ENCODE measurements at places on chromosomes 12 and 14.

DNA sequence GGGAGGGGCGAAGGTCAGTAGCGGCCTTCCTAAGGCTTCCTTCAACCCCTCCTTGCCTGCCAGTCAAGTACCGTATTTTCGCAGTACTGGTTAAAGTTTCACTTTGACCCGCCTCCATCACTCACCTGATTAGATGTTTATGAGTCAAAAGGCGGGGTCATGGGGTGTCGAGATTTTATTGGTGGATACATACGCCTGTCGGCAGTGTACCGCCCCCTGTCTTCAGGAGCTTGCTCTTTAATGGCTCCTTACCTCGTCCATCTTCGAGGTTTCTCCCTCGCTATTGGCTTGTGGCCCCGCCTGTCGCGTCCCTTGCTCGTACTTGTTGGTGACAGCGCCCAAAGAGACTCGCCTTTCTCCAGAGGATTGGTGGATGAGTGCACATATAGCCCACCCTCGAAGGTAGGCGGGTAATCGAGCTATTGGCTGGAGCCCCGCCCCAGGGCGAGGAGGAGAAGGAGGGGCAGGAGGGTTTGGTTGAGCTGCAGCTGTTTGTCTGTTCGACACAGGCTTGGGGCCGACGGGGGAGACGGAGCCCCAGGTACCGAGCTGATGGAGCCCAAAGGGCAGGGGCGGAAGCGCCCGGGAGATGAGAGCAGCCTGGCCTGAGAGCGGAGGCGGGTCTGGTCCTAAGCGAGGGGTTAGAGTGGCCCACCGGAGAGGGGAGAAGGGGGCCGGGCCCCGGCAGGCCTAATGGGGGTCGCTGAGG, at the start of gene RAB5B:
Gene RAB5B, plus strand, starts transcription at position 480 of the 709 bp plus-strand sequence. CDS start 12,883 bp downstream, outside the sequence.
- peak; percentile 76 for DNase-seq

DNA sequence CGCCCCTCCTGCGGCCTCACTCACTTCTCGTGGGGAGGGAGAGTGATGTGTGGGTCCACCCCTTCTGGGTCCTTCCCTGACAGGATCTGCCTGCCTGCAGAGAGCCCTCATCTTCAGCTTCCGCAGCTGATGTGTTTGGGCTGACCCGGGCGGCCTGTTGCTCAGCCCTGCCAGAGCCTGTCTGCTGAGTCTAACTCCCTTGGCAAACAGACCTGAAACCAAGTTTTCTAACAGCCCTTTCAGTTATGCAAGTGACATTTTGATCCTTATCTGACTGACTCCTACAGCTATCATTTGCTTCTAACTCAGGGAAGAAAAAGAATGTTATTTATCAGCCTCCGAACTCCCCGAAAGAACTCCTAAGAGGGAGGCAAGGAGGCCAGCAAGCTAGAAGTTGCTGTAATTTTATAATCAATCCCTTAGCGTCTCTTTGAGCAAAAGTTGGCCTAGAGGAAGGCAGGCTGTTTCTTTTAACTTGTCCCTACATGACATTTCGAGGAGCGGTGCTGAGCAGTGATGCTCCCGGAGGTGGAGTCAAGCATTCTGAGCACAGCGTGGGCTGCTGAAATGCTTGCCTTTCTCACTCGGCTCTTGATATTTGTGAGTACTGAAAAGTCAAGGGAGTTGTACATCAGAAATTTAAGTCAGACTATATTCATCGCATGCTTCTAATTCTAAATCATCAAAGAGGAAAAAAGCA, 31.5 kb upstream of the CACNA2D4 start:
- no peak for DNase-seq

DNA sequence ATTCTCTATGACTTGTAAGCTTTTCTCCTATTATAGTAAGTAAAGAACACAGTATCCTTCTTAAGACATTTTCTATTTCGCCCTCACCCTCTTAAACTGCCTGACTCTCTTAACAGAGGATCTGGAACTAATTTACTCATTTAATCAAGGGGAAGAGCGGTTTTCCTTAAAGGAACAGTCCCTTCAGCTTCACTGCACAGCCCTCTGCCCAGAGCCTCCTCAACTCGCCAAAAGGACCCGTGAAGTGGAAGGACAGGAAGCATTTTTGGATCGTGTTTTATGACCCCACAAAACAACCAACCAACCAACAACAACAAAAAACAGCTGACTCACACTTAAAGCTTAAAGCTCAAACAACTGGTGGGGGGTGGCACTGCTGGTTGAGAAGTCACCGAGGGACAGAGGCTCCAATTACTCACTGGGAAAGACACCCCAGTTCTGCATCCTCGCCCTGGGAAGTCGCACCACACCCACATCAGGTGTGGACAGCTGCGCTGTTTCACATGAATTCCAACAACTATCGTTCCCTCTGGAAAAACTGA, 35.7 kb downstream of the NID2 start:
- no peak for DNase-seq

DNA sequence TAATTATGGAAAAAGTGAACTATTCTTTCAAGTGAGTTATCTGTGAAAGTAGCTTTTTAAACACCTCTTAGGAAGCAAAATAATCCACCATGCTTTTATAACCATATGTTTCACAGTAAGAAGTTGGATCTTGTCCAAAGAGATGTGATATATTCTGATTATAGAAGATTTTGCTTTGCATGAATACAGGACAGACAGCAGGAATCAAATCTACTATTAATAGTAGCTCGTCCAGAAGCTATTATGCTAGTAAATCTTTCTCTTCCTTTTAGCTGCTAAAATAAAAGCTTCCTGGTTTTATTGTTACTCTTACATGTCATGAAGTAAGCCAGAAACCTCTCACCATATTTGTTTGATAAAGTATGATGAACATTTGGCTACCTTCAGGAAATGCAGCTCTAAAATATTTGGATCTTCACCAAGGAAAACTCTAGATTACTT, 257.0 kb downstream of the IPO8 start:
- DNase-seq, result no peak

- DNase-seq, result no peak
These were observed 29.9 kb upstream of the ZNF641 start for GRCh38 chr12:48380596-48380995.

DNA sequence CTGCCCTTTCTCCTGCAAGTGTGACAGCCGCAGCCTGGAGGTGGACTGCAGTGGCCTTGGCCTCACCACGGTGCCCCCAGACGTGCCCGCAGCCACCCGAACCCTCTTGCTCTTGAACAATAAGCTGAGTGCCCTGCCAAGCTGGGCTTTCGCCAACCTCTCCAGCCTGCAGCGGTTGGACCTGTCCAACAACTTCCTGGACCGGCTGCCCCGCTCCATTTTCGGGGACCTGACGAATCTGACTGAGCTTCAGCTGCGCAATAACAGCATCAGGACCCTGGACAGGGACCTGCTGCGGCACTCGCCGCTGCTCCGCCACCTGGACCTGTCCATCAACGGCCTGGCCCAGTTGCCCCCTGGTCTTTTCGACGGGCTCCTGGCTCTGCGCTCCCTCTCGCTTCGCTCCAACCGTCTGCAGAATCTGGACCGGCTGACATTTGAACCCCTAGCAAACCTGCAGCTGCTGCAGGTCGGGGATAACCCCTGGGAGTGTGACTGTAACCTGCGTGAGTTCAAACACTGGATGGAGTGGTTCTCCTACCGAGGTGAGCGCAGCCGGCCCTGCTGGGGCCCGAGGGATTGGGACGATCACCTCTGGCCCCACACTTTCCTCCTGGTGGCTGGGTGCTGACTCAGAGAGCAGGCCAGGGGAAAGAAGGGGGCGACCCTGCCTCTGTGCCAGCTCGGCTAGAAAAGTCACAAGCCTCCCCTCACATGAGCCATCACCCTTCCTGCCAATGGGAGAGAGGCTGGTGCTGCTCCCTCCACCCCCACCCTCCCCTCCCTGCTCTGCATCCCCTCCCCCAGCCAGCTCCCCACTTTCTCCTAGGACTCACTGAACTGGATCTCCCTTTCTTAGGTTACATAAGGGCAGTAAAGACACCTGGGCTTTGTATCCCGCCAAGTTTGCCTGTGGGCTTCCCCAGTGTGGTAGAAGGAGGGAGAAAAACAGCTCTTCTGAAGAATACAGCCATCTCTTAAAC, 10.9 kb downstream of the LRTM2 start:
- DNase-seq, result no peak
